ENCODE measurements at places on chromosomes 4 and X.

- DNase-seq: no peak
Observed at GRCh38 chr4:129346036-129346435, 250.1 kb downstream of the C4orf33 start.

GRCh38 chr4:124304941-124305340, 407.6 kb downstream of the ANKRD50 start:
- DNase-seq: no peak

DNA sequence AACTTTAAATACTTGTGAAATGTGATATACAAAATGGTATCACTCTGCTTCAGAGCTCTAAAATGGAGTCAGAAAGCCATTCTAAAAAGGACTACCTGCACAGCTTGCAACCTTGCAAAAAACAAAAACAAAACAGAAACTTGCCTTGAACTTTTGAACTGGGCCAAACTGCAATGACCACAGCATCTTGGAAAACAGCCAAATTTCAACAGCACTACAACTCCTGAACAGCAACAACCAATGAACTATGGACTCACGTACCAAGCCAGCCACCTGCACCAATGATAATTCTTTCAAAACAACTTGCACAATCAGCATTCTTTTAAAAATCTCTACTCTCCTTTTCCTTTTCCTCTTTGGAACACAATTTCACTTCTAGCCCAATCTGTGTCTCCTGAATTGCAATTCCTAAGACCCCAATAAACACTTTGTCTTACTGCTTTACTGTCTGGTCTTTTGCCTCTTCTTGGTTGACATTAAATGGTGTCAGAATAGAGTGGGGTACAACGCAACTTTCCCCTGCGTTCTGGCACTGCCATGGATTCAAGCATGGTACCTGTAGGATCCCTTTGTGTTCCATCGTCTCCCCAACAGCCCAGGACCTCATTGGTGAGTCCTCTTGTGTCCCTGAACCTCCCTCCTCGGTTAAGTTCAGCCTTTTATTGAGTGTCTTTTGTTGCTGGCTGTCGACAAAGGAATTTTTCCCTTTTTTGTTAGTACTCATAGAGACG, 35.7 kb upstream of the FMR1 start:
- no peak for DNase-seq

DNA sequence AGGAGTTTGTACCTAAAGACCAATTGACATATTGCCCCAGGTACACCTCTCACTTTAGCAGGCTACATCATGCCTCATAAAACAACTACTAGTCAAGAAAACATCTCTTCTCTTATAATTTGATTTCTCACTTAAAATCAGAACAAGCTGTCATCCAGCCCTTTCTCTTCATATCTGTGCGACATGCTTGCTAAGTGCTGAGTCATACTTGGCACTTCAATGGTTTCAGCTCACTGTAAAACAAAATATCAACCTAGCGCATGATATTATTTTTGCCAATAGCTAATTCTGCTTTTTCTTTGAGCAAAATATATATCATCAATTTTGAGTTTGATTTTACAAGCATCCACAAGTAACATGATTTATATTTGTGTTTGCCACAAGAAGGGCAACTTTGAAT, 27.9 kb upstream of the FUNDC1 start:
- no peak for DNase-seq

GRCh38 chr4:84562156-84562555, 20.8 kb upstream of the CDS1 start:
- DNase-seq: no peak

DNA sequence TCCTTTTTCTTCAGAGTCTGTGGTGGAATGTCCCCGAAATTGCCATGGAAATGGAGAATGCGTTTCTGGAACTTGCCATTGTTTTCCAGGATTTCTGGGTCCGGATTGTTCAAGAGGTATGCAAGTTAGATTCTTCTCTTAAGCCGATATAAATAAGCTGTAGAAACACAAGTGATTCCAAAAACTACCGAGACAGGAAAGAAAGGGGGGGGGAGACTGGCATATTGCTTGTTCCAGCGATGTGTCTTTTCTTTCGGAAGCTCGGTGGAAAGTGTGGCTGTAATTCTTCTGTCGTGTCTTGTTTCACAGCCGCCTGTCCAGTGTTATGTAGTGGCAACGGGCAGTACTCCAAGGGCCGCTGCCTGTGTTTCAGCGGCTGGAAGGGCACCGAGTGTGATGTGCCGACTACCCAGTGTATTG, 236.9 kb downstream of the DCTD start:
- DNase-seq: no peak

- DNase-seq: no peak
Observed at GRCh38 chr4:184941671-184942418, 76.4 kb upstream of the HELT start.

DNA sequence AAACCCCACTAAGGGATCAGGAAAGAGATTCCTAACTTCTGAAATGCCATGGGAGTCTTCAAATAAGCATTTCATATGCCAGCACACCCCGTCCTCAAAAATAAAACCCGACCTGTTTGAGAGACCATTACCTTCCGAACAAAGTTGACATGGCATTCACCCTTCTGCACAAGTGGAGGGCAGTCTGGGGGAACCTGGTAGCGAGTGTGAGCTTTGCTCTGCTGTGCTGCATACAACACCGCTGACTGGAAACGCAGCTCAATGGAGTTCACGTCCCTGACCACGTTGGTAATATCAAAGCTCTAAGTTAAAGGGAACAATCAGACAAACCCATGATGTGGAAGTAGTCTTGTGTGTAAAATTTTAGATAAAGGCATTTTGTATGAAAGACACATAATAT, 38.0 kb downstream of the MANBA start:
- no peak for DNase-seq

GRCh38 chr4:102574317-102574716, 73.2 kb downstream of the NFKB1 start:
- peak; percentile 93 for DNase-seq

Measured in SK-N-MC (cell line).